ENCODE measurements at places on chromosomes 2 and 18.

DNA sequence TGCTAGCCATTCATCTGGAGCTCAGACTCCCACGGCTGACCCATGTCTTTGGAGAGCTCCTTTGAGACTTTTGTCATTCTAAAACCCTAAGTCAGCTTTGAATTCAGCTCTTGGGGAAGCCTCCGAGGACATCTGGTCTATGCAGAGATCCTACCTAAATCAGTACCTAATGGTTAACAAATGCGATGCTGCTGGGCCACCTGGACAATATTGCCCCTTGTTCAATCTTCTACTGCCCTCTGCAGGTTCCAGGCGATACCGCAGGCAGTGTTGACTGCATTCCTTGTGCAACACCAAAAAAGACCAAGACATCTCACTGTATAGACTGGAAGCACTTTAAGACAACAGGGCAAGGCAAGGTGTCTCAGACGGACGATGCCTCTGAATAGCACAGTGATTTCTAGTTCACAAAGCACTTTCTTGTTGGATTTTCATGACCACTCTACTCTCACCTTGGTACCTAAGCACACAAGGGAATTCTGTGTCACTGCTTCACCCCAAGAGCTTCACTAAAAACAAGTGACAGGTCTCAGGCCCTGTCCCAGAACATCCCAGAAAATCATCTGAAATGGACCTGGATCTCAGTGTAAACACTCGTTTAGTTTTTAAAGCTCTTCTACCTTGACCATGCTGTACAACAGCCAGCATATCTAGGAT is 80.9 kb downstream of the XDH start:
- peak; percentile 82 for DNase-seq

GRCh38 chr18:75159238-75159518 is 49.8 kb downstream of the PTGR3 start:
- DNase-seq = no peak

DNA sequence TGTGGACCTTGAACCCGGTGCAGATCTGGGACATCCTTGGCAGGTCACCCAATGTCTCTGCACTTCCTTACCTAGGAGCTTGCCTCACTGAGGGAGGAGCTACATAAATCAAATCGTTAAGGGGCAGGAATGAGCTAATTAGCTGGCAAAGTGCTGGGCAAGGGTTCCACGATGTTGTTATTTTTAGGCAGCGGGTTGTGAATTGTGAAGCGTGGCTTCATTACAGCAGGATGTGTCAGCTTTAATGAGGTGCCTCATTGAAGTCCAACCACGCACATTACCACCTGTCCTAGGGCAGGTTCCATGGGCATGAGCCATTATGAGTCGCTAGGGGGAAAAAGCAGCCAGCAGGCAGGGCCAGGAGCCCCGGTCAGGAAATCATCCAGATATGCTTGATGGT is 127.0 kb upstream of the AGAP1 start:
- DNase-seq = no peak

DNA sequence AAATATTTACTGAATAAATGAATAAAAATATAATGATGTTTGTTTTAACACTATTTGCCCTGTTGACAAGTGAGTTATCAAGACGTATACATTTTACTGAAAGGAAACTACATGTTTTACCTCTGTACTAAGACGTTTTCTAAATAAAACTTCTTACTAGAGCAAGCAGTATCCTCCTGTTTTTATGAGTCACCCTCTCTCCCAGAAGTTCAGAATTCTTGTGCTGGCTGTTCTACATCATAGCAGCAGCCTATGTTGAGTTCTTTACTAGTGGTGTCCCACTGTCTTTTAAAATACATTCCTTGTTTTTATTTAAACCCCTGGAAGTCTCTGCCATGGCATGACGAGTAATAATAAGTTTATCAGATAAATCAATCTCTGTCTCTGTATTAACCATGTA is 297.4 kb downstream of the CALCRL start:
- no peak for DNase-seq

- peak; percentile 72 for DNase-seq
Measured at GRCh38 chr2:26008851-26009566, 24.9 kb upstream of the RAB10 start.

- peak; percentile 93 for DNase-seq
Measured at GRCh38 chr2:183740241-183740640, 616.0 kb downstream of the NUP35 start.

- no peak for DNase-seq
Measured at GRCh38 chr2:191171708-191172355, 21.0 kb upstream of the STAT4 start.

DNA sequence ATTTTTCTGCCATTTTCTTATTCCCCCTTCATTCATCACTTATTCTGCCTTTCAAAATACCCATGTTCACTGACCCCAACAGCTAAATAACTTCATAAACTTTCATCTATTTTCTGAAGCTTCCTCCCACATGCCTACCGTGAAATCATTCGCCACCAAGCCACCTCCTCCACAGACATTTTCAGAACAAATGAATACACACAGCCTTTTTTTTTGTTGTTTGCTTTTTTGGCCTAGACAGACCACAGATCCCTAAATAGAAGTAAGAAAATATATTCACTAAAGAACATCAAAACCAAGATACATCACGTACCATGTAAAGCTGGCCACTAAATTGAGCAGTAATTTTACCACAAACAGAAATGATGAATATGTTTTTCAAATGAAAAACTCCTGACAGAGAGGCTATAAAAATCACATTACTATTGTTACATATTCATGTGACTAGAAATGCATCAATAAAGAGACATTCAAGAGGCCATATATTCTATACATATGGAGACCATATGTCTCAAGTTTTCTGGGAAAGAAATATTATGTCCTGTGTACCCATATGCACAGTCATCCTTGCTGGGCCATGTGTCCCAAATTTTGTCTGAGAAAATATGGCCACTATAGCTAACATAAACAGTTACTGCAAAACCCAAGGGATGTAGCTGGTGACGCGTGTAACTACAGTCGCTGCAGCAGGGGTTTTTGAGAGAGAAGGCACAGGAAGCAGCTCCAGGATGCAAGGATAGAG is 200.3 kb downstream of the FBXO15 start:
- DNase-seq = no peak

DNA sequence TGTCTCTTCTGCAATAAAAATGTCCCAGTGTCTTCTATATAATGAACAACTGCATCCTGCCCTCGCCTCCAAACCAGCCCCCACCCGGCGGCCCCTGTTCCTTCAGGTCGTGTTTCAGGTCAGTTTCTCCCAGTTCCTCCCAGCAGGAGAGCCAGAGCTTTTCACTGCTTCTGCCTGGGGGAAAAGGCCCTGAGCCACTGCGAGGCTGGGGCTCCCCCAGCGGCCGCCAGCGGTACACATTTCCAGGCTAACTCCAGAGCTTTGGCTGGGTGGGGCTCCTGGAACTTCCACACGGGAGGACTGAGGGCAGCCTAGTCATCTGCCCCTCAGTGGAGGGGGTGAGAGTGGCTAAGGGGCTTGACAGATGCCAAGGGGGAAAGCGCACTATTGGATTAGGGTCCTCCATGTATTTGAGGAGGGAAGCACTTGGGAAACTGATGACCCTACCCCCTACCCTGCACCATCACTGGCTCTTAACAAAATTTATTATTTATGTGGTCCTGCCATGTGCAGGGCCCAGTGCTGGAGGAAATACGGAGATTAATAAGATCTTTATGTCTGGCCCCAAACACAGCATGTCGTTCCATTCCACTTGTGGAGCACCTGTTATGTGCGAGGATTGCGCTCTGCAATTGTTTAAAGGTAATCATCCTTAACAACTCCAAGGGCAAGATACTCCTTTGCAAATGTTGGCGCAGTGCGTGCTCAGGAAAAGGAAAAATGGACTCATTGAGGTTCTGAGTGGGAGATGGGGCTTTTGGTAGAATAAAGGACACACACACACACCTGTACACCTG is 17.3 kb upstream of the CYS1 start:
- DNase-seq = peak; percentile 65

DNA sequence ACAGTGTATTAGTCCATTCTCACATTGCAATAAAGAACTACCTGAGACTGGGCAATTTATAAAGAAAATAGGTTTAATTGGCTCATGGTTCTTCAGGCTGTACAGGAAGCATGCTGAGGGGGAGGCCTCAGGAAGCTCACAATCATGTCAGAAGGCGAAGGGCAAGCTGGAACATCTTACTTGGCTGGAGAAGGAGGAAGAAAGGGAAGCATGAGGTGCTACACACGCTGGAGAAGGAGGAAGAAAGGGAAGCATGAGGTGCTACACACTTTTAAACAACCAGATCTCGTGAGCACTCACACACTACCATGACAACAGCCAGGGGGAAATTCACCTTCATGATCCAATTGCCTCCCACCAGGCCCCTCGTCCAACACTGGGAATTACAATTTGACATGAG is 95.3 kb upstream of the FAM110C start:
- no peak for DNase-seq

- DNase-seq = no peak
Measured at GRCh38 chr2:159208438-159208837, 78.1 kb downstream of the WDSUB1 start.

DNA sequence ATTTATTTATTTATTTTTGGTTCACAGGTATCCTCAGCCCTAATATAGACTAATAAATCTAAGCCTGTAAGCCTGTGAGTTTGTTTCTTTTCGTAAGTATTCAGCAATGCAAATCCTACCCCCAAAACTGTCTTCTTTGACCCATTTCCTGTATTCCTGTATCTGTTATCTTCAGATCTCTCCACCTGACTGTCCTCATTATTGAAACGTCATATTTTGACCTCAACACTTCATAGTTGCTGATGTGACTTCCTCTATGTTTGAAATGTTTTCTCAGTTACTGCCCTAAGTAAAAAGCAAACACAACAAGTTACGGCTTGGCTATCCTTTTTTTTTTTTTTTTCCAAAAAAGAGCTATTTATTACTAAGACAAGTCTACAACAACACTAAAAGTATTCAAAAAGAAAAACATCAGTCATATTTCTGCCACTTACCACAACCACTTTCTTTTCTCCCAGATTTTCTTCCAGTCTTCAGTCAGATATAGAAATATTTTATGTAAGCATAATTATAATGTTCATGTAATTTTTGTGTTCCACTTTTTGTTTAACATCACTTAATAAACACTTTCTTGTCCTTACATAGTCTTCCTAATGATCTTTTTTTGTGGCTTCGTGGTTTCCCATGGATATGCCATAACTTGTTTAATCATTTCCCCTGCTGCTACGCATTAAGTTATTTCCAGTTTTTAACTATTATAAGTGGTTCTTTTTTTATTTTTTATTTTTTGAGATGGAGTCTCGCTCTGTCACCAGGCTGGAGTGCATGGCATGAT is 45.0 kb upstream of the EML4 start:
- no peak for DNase-seq

DNA sequence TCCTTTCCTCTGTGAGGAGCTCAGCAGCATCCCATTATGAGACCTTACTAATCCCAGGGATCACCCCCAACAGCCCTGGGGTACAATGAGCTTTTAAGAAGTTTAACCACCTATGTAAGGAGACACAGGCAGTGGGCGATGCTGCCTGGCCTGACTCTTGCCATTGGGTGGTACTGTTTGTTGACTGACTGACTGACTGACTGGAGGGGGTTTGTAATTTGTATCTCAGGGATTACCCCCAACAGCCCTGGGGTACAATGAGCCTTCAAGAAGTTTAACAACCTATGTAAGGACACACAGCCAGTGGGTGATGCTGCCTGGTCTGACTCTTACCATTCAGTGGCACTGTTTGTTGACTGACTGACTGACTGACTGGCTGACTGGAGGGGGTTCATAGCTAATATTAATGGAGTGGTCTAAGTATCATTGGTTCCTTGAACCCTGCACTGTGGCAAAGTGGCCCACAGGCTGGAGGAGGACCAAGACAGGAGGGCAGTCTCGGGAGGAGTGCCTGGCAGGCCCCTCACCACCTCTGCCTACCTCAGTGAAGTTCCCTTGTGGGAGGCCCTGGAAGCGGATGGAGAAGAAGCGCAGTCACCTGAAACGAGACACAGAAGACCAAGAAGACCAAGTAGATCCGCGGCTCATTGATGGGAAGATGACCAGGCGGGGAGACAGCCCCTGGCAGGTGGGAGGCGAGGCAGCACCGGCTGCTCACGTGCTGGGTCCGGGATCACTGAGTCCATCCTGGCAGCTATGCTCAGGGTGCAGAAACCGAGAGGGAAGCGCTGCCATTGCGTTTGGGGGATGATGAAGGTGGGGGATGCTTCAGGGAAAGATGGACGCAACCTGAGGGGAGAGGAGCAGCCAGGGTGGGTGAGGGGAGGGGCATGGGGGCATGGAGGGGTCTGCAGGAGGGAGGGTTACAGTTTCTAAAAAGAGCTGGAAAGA is 7.6 kb downstream of the PROC start:
- no peak for DNase-seq

DNA sequence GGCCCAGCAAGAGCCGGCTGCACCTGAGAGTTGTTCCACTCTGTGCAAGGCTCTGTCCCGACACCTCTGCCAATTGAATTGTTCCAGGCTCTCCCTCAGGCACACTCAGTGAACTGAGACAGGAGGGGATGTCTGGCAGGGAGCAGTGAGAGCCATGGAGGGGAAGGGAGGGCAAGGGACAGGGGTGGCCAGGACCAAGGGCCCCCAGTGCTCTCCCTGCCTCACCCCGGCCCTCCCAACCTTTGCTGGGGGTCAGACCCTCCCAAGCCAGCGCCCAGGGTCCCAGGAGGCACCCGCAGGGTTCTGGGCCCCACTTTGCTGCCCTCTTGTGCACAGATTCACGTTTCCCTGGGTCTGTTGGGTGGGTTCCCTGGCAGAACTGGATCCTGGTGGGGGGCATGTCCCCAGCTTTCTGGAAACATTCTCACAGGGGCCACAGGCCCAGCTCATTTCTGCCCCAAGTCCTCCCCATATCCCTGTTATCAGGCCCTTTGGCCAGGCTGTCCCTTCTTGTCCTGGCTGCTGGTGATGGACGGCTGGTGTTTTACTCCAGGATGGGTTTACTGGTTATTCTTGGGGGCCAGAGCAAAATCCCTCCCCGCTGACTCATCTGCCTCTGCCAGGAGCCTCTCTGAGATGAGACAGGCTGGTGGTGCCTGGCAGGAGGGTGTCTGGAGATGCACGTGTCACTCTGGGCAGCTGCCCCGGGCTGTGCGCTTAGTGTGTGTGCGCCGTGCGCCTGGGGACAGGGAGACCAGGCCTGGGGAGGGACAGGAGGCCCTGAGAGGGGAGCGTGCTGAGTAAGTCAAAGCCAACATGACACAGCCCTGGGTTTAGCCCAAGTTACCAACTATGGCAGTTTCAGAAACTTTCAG is 136.5 kb upstream of the CTDP1 start:
- no peak for DNase-seq

- DNase-seq = no peak
Measured at GRCh38 chr2:96642564-96643360, at the start of gene FER1L5. TSS of gene FER1L5 (plus strand) at chr2:96642764. CDS start at chr2:96642837, 73 bp downstream.

DNA sequence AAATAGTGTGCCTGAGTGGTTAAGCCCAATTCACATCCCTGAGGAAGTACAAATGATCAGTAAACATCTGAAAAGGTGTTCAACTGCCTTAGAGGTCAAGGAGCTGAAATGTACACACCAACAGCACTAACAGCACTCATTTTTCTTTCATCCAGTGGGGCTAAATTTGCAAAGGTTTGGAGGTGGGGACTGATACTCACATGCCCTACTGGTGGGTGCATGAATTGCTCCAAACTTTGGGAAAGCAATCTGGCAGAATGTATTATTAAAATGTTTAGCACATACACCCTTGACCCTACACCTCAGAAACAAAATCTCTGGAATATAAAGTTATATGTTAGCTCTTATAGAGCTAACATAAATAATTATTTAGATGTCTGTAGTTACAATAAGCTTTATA is 19.0 kb upstream of the FAM178B start:
- DNase-seq = peak; percentile 17

GRCh38 chr2:206127656-206128055 is 31.6 kb downstream of the NDUFS1 start:
- no peak for DNase-seq
